ENCODE measurements at places on chromosomes 7 and 10.

GRCh38 chr7:1531979-1532455 is 1.5 kb downstream of the MAFK start:
- no peak for DNase-seq

DNA sequence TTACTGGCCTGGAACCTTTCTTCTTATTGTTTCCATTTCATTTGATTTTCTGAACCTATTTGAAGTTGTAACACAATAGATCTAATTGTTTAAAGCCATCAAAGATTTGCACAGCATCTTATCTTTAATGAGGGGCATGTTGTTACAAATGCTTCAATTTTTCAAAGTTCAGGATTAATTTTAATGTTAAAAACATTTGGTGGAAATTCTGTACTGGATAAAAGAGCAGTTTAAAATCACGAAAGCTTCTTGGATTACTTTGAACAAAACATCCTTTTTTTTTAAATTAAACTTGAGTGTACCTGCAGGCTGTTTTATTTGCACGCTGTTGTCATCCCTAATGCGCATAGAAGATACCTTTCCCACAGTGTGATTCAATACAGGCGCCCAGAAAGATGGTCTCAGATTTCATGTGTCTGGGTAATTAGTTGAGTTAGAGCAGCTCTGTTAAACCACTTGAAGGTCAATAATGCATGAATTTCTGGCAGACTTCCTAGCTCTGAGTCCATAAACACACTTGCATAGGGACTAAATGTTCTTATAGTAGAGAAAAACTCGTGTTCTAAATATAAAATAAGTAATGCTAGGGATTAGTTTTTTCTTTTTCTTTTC is 29.3 kb upstream of the DDX50 start:
- no peak for DNase-seq

- DNase-seq = no peak
Measured at GRCh38 chr10:13911821-13912520, 325.2 kb downstream of the PRPF18 start.

- no peak for DNase-seq
Measured at GRCh38 chr10:1180836-1181235, 124.7 kb downstream of the WDR37 start.

DNA sequence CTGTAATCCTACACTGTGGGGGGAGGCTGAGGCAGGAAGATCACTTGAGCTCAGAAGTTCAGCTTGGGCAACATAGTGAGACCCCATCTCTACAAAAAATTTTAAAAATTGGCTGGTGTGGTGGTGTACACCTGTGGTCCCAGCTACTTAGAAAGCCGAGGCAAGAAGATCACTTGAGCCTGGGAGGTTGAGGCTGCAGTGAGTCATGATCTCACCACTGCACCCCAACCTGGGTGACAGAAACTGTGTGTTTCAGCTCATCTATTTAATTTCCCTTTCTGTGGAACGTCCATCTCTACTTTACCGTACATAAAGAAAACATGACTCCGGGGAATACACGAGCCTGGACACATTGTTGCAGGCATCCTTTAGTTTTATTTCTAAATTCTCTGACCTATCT is 354.6 kb upstream of the PLXDC2 start:
- no peak for DNase-seq

- no peak for DNase-seq
Measured at GRCh38 chr10:96619120-96619519, 32.3 kb upstream of the TM9SF3 start.

- DNase-seq = no peak
Measured at GRCh38 chr10:75857269-75857846, 425.9 kb downstream of the LRMDA start.
